NCI-H1048 (cell line): ENCODE measurements at places on chromosomes 5 and 9.

DNA sequence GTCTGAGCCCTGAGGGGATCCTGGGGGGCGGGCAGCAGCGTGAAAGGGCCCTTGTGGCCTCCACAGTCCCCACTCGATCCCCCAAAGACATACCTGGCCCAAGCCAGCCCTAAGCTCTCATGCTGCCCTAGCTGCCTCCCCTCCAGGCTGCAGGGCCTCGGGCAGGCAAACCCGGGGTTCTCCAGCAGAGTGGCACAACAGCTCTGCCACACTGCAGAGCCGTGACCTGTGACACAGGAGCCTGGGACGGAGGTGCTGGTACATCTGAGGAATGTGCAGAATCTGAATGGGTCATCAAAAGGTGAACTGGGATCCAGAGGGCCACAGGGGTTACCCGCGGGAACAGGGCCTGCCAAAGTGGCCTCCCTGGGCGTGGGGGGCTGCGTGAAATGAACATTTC, 163.2 kb downstream of the DAB2IP start:
- no peak for DNase-seq

DNA sequence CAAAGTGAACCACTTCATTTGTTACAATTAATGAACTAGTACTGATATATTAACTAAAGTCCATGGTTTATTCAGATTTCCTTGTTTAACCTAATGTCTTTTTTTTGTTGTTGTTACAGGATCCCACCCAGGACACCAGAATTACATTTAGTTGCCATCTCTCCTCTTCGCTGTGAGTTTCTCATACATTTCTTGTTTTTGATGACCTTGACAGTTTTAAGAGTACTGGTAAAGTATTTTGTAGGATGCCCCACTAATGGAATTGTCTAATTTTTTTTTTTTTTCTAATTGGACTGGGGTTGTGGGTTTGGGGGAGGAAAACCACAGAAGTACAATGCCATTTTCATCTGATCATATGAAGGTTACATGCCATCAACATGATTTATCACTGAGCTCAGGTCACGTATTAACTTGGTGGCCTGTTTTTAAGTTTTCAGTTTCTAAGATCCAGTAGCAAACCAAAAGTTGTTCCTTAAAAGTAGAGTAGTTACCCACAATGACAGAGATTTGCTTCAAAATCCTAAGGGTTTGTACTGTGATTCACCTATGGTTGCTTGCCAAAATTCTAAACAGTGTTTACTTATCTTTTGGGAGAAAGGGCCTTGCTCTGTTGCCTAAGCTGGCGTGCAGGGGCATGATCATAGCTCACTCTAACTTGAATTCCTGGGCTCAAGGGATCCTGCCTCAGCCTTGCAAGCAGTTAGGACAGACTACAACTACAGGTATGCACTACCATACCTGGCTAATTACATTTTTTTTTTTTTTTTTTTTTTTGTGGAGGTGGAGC, 4.5 kb upstream of the OTULIN start:
- no peak for DNase-seq

DNA sequence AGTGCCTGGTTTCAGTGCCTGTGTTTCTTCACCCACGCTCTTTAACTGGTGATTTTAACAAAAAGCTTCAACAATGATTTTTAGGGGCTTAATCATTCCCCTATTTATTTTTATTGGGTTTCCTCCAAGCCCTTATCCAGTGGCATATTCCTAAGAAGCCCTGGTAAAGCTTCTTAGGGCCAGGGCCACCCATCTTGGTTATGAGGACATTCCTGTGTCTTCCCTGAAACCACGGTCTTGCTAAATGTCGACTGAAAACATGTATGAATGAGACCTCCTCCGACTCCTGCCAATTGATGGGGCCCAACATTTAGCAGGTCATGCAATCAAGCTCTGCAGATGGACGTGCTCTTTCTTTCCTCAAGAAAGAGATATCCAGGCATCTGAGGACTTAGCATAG, 13.7 kb upstream of the CARTPT start:
- DNase-seq, result no peak

DNA sequence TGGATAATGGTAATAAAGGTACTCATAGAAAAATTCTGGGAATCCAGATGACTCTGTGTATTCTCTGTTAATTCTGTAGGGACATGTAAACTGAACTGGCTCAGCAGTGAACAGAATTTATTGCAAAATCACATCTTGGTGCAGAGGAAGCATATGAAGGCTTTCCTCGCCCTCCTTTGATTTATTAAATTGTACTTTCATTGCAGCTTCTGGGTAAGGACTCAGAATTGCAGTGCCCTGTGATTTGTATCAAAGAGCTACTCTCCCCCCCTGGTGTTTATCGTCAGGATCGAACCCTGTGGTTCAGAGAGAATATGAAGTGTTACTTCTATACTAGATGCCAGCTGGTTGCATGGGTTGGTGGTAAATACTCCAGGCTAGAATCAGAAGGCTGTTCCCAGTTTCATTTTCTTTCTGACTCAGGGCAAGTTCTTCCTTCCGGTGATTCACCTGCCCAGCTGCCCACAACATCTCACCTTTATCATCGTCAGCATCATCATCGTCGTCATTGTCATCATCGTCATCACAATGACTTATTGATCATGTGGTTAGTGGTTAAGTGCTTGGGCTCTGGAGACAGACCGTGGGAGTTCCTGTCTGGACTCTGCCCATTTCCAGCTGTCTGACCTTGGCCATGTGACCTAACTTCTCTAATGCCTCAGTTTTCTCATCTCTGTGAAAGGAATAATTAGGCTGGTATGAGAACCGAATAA, 238.8 kb downstream of the ARHGAP26 start:
- no peak for DNase-seq

- DNase-seq, result no peak
These were observed 31.0 kb downstream of the TTC1 start for GRCh38 chr5:160039810-160040470.

- no peak for DNase-seq
These were observed 113.1 kb downstream of the LIFR start for GRCh38 chr5:38443390-38443789.

DNA sequence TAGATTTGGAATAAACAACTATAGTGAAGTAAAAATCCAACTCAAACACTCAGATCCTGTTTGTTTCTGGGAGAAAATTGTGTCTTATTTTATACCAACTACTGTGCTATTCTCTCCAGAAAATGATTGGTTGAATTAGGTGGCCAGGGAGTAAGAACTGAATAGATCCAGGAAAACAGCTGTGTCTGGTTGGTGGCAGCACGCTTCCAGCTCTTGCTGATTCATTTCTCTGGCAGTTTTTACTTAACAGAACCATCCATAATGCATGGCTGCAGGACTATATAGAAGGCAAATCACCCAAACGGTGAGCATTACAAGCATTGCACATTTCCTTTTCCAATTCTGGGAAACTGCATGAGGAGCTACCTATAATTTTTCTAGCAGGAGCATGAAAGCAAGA, 29.5 kb downstream of the DMAC1 start:
- no peak for DNase-seq

- no peak for DNase-seq
These were observed 255.1 kb downstream of the MAT2B start for GRCh38 chr5:163760498-163760897.

- DNase-seq, result no peak
These were observed 72.9 kb downstream of the RCL1 start for GRCh38 chr9:4865681-4866080.

GRCh38 chr9:4829969-4830368, 37.2 kb downstream of the RCL1 start:
- no peak for DNase-seq

DNA sequence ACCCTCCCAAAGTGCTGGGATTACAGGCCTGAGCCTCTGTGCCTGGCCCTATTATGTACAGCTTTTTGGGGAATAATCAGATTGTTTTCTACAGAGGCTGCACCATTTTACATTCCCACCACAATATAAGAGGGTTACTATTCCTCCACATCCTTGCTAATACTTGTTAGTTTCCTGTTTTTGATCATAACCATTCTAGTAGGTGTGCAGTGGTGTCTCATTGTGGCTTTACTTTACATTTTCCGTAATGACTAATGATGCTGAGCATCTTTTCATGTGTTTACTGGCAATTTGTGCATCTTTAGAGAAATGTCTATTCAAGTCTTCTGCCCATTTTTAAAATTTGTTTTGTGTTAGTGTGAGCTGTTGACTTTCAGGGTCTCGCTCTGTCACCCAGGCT, 18.3 kb downstream of the PTPN3 start:
- no peak for DNase-seq

GRCh38 chr9:32398207-32398606, 13.8 kb downstream of the ACO1 start:
- DNase-seq, result no peak
